ENCODE measurements at places on chromosomes 6 and 20.

GRCh38 chr6:157571269-157571668 is 190.3 kb downstream of the ZDHHC14 start:
- DNase-seq = no peak

DNA sequence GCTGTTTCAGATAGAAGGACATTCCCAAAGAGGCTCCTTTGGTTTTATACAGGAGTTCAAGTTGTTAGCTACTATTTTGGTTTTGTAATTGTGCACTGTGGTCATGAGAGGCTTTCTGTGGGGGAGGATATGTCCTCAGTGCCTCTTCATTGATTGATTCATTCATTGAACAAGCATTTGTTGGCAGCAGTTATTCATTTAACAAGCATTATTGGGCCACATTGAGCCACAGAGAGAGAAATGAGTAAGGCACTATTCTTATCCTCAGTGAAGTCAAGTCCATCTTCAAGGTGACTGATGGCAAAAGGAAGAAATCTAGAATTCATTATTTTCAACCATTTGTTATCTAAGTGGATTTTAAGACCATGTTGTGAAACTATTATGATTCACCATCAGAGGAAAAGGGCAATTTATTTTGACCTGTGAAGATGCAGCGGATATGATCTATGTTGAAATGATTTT is 697.2 kb upstream of the CITED2 start:
- DNase-seq = no peak

DNA sequence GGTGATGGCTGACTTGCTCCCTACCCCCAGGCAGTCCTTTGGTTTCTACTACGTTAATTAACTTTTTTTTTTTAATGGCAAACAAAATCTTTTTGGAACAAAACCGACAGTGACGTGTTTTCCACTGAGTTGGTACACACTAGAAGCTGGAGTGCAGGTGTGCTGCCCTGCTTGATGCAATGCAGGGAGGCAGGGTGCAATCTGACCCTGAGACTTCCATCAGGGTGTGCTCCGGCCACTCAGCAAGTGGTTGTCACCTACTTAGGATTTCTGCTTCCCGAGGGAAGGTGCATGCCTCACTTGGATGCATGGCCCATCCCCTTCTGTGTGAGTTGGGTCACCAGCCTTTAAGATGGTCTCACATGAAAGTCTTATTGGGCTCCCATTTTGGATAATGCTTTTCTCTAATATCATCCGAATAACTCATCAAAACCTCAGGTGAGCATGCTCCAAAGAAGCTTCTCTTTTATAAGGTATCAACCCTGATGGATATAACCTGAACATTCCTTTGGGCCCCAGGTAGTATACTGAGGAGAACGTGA is 14.0 kb downstream of the RREB1 start:
- DNase-seq = no peak

- no peak for DNase-seq
Observed at GRCh38 chr6:43774776-43775534, 4.9 kb downstream of the VEGFA start.

GRCh38 chr20:50913690-50914375 is 17.4 kb downstream of the ADNP start:
- DNase-seq = no peak

- no peak for DNase-seq
Observed at GRCh38 chr6:138503881-138504680, 4.8 kb upstream of the NHSL1 start.

- no peak for DNase-seq
Observed at GRCh38 chr6:156150391-156150790, 626.8 kb upstream of the ARID1B start.

- DNase-seq = no peak
Observed at GRCh38 chr6:166581091-166581511, 5.4 kb downstream of the RAMACL start.

GRCh38 chr6:103326760-103327757 is 1532.7 kb downstream of the HACE1 start:
- no peak for DNase-seq

GRCh38 chr20:61875221-61875885 is 190.3 kb downstream of the TAF4 start:
- no peak for DNase-seq

DNA sequence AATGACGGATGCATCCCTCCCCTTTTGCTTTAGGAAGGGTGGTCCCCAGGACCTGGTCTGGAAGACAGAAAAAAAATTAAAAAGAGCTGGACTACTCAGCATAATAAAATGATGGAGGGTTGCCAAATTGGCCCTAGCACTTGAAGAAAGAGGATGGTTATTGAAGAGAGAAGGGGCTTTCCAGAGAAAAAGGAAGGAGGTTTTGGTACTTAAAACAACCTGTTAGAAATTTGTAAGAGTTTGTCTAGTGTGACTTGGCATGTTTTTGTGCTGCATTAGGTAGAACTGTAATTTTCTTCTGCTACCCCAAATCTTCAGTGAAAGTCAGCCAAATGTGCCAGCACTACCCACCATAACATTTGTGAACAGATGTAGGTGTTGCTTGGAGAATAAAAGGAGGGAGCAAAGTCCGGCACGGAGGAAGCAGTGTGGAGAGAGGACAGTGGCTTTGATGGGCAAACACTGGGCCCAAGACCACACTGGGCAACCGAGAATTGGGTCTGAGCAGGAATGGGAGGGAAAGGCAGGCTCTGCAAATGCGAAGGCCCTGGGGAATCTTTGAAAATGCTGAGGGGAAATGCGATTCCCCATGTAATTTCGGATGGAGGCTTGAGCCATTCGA is 160.9 kb downstream of the QRSL1 start:
- DNase-seq = no peak

DNA sequence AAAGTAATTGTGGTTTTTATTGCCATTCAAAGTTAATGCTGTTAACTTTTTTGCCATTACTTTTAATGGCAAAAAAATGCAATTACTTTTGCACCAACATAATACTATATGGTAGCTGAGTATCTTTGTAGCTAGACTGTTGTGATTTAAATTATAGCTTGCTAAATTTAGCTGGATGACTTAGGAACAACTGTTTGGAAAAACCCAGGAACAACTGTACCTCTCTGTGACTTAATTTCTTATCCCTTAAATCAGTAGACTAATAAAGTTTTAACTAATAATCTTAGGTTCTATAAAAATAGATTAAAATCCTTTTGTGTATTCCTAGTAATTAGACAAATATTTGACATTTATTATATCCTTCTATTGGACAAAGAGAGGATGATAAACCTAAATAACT is 268.2 kb downstream of the TENT5A start:
- DNase-seq = no peak

DNA sequence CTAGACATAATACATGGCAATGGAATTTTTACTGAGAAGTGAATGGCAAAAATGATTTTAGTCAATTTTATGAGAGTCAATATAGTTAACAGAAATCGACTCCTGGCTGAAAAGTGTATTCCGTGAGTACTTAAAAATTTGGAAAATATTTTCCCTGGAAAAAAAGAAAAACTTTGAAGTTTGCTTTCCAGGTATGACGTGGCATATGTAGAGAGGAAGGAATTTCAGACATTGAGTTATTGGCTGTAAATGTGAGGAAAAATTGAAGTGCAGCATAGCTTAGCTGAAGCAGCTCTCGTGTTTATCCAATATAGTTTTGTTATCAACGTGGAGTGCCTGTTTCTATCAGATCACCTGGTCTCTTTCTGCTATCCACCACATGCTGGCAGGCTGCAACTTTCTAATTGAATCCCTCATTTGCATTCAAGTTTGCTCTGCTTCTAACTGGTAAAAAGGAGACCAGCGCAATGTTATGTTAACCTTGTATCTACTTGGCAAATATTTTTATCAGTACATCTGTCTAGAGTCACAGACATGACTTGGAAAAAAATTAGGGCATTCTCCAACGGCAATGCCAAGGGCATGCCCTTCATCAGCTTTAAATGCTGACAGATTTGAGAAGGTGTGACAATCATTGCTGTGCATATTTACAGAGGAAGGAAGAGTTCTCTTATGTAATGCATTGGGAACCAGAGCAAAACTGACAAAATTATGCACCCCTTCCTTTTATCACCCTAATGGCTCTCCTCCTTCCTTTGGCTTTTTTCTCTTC is 1102.8 kb upstream of the FLRT3 start:
- DNase-seq = no peak

Data from stimulated activated CD4-positive, alpha-beta T cell treated with anti-CD3 and anti-CD28 coated beads, Interleukin-1b, Interleukin-23, amount 100 ng/mL, for 24 hours (primary cell).